GM04503 (cell line): ENCODE measurements at places on chromosomes 4 and X.

DNA sequence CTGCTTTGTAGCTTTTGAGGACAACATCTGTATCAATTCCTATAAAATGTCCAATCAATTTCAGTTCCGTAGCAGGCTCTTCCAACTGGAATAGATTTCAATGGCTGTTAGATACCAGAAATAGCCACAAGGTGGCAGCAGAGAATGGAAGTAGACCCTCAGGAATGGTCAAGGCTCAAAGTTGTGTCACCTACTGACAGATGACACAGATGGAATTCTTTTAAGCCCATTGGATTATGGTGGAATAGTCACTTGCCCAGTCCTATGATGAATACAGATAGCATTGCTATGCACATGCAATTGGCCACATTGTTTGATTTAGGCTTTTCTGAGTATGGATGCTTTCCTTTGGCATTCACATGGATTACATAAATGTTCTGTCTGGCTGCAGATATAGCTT, 130.4 kb upstream of the RADX start:
- peak; percentile 13 for DNase-seq

- DNase-seq, result no peak
Measured at GRCh38 chr4:37685823-37686372, 278 bp downstream of the RELL1 start.

DNA sequence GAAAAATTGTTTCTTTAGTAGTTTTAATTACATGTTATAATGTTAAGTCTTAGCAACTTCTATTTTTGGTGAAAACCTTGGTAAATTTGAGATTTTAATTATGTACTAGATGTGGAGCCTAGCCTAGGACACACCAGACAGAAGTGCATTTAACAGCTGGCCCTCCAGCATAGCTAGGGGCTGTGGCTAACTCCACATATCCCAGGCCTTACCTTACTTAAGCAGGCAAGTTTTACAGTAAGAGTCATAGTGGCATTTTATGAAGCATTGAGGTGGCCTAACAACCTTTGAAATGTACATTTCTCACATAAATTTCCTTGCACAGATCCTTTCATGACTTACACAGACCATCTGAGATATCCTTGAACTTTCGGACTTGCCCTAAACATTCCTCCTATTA, 71.6 kb upstream of the C4orf54 start:
- DNase-seq, result no peak

DNA sequence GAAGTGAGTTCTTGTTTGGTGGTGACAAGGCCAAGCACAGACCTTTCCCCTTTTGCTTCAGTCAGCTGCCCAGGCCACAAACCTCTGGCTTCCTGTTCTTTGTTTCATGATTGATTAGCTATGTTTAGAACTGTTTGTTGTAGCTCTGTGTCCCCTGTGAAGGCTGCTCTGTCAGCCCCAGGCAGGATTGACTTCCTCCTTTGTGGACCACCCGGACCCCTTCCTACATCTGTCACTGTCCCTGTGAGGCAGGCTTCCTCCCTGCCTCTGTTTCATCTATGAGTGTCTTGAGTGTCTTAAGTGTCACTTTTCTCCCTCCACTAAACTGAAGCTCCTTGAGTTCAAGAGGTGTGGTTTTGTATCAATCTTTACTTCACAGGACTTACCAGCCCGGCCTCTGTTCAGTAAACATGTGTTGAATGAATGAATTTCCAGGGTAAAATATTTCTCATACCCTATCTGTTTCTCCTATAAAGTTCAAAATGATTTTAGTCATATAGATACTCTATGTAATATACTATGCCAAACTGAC, 83.5 kb downstream of the ZNF674 start:
- no peak for DNase-seq

DNA sequence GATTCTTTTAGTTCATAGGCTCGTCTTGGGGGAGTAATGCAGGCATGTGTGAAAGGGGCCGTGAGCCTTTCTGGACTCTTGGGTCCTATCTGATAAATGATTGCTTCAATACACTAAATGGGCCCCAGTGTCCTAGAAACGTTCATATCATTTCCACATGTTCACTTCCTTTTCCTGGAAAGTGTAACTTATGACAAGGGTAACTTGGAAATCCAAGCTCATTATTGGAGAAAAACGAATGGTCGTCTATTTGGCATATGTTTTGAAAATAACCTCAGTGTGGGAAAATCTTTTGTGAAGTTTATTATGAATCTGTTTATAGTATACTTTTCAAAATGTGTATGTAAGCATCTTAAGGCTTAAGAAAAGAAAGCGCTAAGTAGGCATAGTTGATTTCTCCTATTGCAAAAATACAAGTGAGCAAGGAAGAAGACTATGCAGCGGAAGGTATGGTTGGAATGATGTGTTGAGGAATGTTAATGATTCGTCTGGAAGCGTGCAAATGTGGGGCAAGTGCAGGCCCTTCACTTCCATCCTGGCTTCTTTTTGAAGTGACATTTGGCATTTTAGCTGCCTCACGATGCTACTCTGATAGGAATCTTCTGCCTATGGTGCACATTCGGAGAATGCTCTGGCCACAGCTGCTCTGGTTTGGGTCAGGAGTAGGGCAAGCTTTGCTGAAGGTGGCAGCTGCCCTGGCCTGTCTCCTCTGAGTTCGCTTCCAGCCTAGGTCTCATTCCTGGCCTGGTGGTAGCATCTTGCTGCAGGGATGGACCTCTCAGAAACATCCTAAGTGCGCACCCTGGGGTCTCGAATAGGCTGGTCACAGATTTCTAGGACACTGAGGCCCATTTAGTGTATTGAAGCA, 49.5 kb upstream of the STOX2 start:
- no peak for DNase-seq

DNA sequence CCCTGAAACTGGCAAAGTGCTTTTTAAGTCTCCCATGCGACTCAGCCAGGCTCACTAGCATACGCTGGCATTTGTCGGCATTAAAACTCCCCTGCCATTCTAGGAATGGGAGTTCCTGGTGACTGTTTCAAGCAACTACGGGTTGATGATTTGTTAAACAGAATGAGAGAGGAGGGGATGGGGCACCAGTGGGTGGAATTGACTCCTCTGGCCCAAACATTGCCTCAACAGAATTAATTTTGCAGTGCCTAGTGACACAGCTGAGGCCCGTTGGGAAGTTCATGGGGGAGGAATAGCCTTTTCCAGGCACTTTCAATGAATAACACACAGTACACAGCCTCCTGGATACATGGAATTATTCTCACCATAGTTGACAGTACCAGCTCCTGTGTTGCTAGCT, 30.1 kb downstream of the NEUROG2 start:
- no peak for DNase-seq

GRCh38 chrX:154304846-154305245, 9.3 kb downstream of the TKTL1 start:
- no peak for DNase-seq

DNA sequence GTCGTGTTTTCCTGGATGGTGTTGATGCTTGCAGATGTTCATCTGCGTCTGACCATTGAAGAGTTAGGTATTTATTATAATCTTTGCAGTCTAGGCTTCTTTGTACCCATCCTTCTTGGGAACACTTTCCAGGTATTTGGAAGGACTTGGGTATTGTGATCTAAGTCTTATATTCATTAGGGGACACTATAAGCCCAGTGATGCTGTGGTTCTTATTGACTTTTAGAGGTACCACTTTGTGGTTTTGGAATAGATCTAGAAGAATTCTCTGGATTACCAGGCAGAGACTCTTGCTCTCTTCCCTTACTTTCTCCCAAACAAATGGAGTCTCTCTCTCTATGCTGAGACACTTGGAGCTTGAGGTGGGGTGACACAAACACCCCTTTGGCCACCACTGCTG, 41.6 kb downstream of the AFM start:
- no peak for DNase-seq
